8988T (cell line): ENCODE measurements at places on chromosomes 1 and 21.

- no peak for DNase-seq
Measured at GRCh38 chr1:20625176-20626097, 7.8 kb upstream of the PINK1 start.

DNA sequence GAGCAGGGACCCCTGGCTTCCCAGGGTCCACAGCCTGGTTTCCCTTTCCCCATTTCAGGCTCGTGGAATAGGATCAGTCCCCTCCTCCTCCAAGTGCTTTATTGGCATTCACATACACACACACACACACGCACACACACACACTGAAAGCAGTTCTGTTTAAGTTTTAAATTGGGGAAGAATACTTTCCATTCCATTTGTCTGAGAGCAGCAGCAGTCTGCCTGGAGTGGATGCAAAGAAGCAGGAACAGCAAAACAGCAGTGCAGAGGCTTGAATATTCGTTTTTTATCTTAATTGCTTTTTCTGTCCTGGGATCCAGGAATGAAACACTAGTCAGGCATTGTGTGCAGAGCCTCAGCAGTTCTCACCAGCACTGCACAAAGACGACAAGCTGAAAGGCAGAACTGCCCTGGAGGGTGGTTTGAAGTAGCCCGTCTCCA is 7.1 kb downstream of the CYB561D1 start:
- no peak for DNase-seq

- DNase-seq, result no peak
Measured at GRCh38 chr1:219312967-219313366, 139.3 kb downstream of the LYPLAL1 start.

- DNase-seq, result peak; percentile 23
Measured at GRCh38 chr1:215082532-215083382, at the start of gene KCNK2. Gene KCNK2, plus strand, starts transcription at chr1:215082737. Its CDS starts 649 bp downstream, at chr1:215083386.

GRCh38 chr1:66919828-66920227 is 4.8 kb downstream of the DNAI4 start:
- DNase-seq, result no peak

DNA sequence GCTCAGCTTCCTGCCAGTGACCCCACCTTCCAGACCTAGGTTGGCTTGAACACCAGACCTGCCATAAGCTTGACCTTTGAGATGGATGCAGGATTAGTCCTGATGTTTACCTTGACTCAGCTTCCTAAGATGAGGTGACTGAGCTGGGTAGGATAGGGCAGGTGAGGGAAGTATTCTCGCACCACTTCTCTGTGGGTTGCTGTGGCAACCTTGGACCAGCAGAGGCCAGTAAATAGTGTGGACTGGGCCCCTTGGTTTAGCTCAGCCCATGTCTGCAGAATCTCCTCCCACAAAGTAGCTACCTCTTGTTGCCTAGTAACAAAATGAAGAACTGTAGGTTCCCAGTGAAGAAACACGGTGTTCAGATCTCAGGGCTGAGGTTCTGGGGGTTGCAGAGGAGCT is 8.4 kb downstream of the RPS6KA1 start:
- DNase-seq, result peak; percentile 39

DNA sequence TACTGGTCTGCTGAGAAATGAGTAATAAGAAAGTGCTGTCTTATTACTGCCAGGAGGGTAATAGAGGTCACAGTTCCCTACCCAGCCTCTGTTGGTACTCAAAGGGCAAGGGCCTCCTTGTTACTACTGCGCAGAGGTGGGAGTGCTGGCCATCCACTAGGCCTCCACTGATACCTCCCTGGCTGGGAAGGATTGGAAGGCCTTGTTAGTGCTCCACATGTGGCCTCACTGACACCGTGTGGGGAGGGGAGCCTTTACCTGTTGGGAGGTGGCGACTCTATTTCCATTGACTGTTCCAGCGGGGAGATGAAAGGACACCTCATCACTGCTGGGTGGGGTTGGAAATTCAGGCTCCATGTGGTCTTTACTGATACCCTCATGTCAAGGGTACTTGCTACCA is 57.8 kb upstream of the USP24 start:
- DNase-seq, result no peak

DNA sequence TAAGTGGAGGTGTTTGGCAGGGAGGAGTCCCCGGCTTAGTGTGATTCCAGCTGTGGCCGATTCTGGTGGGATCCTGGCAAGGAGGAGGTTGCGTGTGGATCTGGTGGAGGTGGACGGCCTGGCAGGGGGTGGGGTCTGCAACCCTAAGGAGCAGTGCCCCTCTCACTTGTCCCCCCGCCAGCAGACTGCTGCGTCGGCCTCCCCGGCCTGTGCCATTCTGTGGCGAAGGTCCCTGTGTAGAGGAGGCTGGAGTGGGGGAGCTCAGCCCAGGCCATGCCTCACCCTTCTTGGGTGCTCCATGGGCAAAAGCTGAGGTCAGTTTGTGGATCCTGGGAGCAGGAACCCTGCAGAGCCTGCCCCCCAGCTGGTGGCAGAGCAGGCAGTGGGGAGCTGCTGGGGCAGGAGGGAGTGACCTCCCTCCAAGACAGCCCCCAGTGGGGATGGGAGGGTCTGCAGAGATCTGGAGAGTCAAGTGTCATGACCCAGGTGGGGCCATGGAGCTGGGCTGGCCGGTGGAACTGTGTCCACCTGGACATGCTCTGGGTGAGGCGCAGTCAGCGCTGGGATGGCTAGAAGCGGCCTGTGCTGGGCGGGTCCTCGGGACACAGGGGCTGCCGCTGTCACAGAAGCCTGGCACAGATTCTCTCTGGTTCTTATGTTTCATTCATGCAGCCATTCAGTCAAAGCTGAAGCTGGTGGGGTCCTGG is 5.3 kb downstream of the MIB2 start:
- DNase-seq, result no peak

- DNase-seq, result no peak
Measured at GRCh38 chr1:31748365-31748764, 15.8 kb downstream of the ADGRB2 start.

GRCh38 chr1:243394066-243394465 is 138.2 kb downstream of the SDCCAG8 start:
- DNase-seq, result no peak

GRCh38 chr1:225812488-225813213 is 2.7 kb downstream of the EPHX1 start:
- DNase-seq, result no peak

- no peak for DNase-seq
Measured at GRCh38 chr1:84688463-84689061, 1.7 kb downstream of the SSX2IP start.

DNA sequence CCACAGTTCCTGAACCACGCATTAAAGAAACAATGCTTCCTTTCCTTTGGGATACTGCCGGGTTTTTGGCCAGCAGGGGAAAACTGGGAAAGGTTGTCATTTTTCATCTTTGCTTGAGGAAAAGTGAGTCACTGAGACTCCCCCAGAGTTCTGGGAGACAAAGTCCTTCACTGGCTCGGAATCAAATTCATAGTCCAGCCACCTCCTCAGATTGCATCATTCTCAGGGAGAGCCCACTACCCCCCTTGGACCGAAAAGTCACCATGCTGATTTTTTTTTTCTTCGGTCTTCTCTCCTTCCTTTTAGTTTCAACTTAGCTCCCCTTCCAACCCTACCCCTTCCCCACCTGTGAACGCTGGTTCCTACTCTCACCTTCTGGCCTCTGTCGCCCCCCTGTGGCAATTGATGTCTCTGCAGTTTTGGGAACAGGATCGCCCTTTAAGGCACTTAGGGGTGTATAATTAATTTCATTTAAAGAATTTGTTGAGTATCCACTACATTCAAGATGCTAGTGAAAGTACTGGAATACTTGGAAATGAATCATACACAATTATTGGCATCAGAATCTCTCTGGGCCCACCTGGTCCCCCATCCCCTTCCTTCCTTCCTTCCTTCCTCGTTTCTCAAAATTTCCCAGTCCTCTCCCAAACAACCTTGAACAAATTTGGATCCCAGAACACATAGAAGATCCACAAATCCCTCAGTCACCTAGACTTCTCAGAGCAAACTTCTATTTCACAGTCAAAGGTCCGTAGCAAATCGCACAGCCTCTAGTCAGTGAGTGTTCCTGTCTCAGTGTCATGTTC is 6.9 kb downstream of the ACKR1 start:
- DNase-seq, result no peak

- DNase-seq, result no peak
Measured at GRCh38 chr1:21069549-21069948, 107.1 kb downstream of the EIF4G3 start.

DNA sequence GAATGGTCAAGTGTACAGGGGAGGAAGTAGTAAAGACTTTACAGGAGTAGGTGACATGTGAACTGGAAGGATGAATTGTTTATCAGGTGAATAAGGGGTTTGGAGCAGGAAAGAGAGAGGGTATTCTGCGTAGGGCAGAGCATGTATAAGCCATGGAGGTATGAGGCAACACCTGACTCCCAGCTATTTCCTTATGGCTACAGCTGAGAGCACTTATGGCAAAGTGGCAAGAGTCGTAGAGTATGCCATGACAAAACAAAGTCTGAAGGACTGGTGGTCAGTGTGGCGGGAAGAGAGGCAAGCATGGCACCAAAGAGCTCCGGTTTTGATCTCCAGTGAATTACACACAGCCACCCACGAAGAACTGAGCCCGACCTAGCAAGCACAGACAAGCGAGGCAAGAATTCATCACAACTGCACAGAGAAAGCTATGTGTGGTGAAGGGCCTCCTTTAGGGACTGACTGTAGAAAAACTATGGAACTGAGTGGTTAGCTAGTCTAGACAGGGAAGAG is 9.0 kb upstream of the ELOVL1 start:
- DNase-seq, result no peak

GRCh38 chr1:155207806-155208540 is at the start of gene THBS3:
Gene THBS3, minus strand, starts transcription at chr1:155207897. Its CDS starts 21 bp downstream, at chr1:155207876.
- DNase-seq, result no peak

DNA sequence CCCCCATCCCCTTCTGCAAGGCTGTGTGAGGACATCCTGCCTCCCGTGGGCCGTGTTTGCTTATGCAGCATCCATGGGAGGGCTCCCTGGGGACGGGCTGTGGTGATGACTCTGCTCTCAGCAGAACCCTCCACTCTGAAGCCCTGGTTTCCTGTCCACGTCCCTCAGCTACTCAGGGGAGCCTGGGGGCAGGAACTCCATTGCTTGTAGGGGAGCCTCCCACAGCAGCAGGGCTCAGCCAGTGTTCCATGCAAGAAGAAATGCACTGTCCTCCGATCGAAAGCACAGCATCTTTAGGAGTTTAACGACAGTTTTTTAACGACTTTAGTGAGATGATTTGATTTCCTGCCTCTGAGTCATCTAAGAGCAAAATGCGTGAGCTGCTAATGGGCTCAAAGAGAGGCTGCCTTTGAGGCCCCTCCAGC is 8.3 kb upstream of the KCNAB2 start:
- no peak for DNase-seq

- no peak for DNase-seq
Measured at GRCh38 chr1:81329041-81329440, 471.7 kb upstream of the ADGRL2 start.

DNA sequence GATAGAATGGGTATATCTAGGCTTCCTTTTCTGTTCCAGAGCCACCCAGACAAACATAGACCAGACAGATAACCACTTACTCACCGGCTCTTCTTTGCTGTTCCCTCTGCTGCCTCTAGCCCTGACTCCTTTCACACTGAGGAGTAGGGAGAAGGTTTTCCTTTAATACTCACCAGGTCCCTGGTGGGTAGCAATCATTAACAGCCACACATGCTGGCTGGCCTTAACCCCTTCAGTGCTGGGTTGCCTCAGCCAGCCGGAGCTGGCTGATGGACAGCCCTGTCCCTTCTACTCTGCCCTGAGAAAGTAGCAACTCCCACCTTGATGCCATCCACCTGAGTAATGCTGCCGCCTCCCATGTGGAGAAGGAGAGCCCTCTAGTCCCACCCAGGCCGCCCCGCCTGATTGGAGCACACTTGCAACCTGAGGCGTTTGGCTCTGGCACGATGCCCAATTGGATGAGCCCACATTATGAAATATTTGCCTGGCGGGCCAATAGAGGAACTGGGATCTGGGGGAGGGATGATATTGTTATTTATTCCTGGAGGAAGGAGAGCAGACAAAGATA is 71.6 kb downstream of the PLEKHA6 start:
- DNase-seq, result no peak

DNA sequence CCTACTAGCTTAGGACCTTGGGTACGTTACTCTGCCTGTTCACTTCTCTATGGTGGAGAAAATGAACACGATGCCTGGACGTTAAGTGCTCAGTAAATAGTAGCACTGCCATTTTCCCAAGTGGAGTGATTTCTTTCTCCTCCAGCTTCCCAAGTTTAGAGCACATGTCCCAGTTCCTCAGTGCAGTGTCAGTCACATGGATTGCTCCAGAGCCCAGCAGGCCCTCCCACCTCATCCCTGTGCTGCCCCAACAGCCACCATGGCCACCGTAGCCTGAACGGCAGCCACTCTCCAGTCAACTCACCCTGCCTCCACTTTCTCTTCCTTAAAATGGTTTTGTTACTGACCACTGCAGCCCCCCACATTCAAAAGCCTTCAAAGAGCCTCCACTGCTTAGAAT is 8.5 kb downstream of the STMN1 start:
- DNase-seq, result no peak

GRCh38 chr21:39313042-39313570 is 326 bp downstream of the BRWD1 start:
- peak; percentile 15 for DNase-seq

GRCh38 chr1:106435269-106435668 is 621.2 kb upstream of the PRMT6 start:
- no peak for DNase-seq

GRCh38 chr1:59137276-59137615 is 159.6 kb upstream of the FGGY start:
- DNase-seq, result no peak

- DNase-seq, result no peak
Measured at GRCh38 chr1:230842801-230843200, 25.5 kb downstream of the C1orf198 start.
